Peyer's patch (tissue), 4 donors: ENCODE measurements at places on chromosomes 12 and 14. TPM values are rescaled to one million over a fixed set of nuclear protein-coding genes. Genes with fewer than 3 reads are reported as not detected.
A peak's percentile ranks its signal among the peaks of the same experiment; 100 is the strongest.

The CEP170B gene
- total RNA-seq = 77.6 TPM

The GPR84 gene
- not detected for total RNA-seq

The WDR89 gene
- total RNA-seq = 3.2 TPM

The CCDC197 gene
- not detected for total RNA-seq

The AKAP5 gene
- total RNA-seq = 2.8 TPM

The TEX22 gene
- 0.35 TPM for total RNA-seq

The AICDA gene
- total RNA-seq = 1.8 TPM

DNA sequence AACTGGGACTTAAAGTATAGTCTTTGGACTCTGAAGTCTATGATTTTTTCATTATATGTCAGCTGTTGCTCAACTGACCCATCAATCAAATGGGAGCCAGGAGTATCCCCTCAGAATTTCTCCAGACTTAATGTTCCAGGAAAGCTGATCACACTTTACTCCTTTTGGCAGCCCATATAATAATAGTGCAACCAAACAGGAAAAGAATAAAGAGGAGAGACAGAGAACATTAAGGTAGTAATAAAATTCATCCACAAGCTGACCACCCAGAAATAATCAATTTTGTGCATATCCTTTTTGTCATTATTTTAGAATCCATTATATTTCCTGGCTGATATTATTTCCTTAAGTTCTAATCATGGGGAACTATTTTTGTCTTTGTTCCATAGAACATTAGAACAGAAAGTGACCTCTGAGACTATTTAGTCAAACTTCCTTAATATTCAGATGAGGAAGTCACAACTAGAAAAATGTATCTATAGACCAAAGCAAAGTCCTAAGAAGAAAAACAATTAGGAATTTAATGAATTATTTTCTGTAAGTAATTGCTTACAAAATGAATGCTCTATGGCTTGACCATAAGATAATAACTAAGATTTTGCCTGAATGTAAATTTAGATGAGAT, 238.1 kb upstream of the SEL1L start:
- DNase-seq = no peak

- no peak for DNase-seq
Observed at GRCh38 chr12:128811806-128812205, 12.0 kb downstream of the SLC15A4 start.

- DNase-seq = peak; percentile 31
Observed at GRCh38 chr12:128859311-128859710, 6.0 kb downstream of the GLT1D1 start.

DNA sequence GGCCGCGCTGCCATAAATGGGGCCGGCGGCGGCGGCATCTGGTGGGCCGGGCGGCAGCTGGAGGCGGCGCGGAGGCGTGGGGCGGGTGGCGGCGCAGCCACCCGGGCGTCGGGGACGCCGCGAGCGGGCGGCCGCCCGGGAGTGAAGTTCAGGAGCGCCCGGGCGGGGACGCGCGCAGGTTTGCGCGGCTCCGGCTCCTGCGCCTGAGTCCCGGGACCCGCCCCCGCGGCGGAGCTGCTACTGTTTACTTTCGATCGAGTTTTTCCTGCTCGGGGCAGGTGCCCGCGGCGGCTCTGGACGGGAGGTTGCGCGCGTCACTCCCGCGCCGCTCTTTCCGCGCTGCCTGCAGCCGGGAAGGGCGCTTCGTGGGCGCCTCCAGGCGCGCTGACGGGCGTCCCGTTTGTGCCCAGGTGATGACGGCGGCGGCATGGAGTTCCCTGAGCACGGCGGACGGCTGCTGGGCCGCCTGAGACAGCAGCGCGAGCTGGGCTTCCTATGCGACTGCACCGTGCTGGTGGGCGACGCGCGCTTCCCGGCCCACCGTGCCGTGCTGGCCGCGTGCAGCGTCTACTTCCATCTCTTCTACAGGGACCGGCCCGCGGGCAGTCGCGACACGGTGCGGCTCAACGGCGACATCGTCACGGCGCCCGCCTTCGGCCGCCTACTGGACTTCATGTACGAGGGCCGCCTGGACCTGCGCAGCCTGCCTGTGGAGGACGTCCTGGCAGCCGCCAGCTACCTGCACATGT, at the start of gene ZBTB42:
Gene ZBTB42 (plus strand): TSS at position 331 of the 749 bp plus-strand sequence. CDS start 97 bp downstream, at position 428.
- DNase-seq = peak; percentile 94

GRCh38 chr14:23492618-23493272, 23.2 kb downstream of the NGDN start:
- DNase-seq = no peak

- DNase-seq = no peak
Observed at GRCh38 chr14:25017562-25017961, 32.4 kb downstream of the STXBP6 start.

DNA sequence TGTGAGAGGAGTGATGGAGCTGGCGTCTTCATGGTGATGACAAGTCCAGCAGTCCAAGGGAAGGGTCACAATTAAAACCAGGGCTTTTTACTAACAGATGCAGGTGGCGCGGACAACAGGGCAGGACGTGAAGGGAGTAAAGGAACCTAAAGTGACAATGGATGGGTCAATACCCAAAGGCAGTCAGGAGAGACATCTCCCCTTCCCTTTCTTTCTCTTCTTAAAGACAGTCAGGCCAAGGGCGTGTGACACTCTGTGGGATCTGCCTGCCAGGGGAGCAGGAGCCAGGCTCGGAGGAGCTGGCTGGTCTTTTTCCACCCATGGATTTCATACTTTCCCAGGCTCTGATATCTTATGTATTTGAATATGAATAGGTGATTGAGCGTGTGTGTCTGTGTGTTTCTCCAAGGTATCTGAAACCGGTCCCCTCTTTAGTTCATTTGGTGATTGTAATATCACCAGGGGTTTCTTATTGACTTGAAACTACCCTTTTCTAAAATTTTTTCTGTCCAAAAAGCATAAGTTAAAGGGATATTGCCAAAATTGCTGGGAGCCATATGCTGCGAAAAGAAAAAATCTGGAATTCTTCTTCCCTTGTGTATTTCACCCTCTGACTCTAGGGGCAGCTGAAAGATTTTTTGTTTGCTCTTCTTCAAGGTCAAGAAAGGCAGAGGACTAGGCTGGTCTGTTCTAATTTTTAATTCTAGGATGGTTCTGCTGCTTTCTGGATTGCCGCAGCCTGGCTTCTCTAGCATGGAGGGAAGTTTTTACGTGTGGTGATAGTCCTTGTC, 61.8 kb downstream of the FBXL14 start:
- DNase-seq = no peak

DNA sequence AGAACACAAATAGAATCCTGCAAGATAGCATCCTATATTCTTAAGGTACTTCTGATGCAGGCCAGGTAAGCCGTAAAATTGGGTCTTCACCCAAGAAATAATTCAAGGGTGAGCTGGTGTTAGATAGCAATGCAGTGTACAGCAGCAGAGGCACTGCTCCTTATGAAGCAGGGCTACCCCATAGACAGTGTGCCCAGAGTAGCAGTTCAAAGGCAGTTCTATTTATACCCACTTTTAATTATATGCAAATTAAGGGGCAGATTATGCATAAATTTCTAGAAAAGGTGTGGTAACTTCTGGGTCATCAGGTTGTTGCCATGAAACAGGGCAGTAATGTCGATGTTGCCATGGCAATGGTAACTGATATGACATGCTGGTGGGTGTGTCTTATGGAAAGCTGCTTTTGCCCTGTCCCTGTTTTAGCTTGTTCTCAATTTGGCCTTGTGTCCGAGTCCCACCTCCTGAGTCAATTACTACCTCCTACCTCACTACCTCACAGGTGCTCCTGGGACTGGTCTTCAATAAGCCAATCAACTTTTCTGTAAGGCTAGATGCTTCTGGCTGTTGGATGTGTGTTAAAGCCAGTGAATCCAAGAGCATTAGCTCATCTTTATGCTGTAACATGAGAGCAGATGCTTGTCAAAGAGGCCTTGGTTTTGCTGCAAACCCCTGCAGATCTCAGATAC, 61.0 kb downstream of the PPM1A start:
- DNase-seq = no peak

GRCh38 chr12:89162589-89163261, 189.6 kb downstream of the DUSP6 start:
- peak; percentile 25 for DNase-seq

DNA sequence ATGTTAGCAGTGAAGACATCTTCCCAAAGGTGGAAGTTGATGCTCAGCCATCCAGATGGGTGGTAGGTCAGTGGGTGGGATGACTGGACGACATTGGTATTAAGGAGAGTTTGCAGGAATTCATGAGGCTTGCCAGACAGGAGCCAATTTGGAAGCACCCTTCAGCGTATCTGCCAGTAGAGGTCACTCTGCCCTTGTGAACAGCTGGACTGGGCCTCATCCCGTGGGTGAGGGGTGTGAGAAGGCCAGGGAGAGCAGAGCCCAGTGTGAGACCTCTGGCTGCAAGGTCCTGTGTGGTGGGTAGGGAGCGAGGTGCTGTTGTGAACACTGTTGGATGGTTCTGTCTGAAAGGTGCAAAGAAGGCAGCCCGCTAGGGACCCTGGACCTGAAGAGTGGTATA, 37.7 kb downstream of the SLC5A8 start:
- no peak for DNase-seq

- DNase-seq = no peak
Observed at GRCh38 chr12:113845900-113846674, 120.0 kb downstream of the RBM19 start.

GRCh38 chr12:70031046-70031445, 206.0 kb downstream of the MYRFL start:
- DNase-seq = no peak

- no peak for DNase-seq
Observed at GRCh38 chr14:91358654-91359220, 58.9 kb downstream of the CCDC88C start.

- DNase-seq = no peak
Observed at GRCh38 chr14:65002586-65003210, 16.0 kb downstream of the FNTB start.

DNA sequence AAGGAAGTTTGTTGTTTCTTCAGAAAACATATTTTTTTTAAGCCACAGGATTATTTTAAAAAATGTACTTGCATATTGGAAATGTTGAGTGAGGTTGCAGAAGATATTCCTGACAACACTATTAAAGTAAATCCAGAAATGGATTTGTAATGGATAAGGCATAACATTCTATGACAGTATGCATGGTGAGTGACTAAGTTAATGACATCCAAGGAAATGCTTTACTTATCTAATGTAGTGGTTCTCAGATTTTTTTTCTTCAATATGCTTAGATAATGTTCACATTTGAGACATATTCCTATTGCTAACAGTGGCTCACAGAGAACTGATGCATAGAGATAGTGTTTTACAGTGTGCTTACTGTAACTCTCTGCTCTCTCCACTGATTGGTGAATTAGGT, 49.4 kb downstream of the ZDHHC17 start:
- no peak for DNase-seq

GRCh38 chr12:111846016-111846415, 4.0 kb downstream of the MAPKAPK5 start:
- DNase-seq = no peak

GRCh38 chr12:43015090-43015737, 425.7 kb upstream of the PRICKLE1 start:
- no peak for DNase-seq

- DNase-seq = no peak
Observed at GRCh38 chr14:69170839-69171238, 17.9 kb upstream of the DCAF5 start.

DNA sequence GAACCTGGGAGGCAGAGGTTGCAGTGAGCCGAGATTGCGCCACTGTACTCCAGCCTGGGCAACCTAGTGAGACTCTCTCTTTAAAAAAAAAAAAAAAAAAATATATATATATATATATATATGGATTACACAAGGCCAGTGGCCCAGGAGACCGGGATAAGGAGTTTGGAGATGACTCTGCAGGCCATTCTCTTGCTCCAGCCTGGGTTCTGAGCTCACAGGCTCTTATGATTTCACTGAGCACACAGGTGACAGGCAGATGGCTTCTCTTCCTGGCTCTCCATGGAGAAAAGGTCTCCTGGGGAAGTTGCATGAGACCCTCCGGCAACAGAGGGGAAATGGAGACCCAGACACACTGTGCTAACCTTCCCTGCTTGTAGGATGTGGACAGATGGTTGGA, 98.7 kb upstream of the VASH1 start:
- DNase-seq = no peak

DNA sequence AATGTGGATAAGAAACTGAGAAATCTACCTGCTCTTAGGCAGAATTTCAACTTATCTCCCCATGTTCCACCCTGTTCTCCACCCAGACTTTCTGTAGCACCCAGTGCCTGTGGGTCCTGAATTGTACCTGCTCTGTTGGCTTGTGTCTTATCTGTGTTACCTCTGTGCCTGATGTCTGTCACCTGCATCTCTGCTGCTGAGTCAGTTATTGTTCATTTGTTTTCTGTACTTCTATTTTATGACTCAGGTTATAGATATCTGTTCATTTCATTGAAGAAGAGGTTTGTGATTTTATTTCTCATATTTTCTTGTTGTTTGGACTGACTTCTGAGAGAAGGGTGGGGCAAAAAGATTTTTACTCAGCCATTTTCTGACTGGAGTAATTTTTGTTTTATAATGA, 11.7 kb downstream of the SOCS4 start:
- DNase-seq = no peak

GRCh38 chr12:32025906-32026305, 66.7 kb downstream of the RESF1 start:
- DNase-seq = peak; percentile 62

DNA sequence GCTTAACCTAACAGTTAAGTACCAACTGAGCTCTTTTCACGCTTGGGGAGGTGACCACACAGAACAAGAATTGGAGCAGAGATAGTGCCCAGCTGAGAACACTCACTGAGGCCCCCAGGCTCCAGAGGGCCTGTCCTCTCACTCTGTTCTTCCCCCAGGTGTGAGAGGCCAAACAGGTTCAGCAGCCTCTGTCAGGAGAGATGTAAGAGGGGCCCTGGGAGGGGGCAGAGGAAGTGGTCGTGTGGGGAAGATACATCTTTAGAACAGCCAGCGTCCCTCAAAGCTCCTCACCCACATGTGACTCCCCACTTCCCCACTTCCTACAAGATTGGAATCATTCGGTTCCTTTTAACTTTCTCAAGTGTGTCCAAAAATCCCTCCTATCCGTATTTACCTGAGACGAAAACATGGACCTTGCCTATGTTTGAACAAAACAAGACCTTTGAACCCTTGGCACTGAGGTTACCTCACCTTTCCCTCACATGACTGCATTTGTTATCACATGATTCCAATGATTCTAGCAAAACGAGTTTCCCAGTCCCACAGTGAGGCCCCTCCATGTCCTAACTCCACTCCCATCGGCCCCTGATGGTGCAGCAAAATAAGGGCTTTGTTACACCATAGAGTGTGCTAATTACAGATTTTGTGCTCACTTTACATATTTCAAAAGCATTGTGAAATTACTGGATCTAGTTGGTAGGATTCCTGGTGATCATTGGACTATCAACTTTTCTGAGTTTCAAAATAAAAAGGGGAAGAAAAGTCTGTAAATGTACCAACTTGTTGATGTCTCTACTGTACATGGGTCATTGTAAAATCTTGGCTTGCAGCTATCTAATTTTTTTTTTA, 40.0 kb upstream of the PAPOLA start:
- DNase-seq = peak; percentile 54
